Eye (tissue), 1 donor: ENCODE measurements at places on chromosomes 12 and 14.

- no peak for DNase-seq
Measured at GRCh38 chr14:21107283-21107800, 6.5 kb downstream of the TMEM253 start.

DNA sequence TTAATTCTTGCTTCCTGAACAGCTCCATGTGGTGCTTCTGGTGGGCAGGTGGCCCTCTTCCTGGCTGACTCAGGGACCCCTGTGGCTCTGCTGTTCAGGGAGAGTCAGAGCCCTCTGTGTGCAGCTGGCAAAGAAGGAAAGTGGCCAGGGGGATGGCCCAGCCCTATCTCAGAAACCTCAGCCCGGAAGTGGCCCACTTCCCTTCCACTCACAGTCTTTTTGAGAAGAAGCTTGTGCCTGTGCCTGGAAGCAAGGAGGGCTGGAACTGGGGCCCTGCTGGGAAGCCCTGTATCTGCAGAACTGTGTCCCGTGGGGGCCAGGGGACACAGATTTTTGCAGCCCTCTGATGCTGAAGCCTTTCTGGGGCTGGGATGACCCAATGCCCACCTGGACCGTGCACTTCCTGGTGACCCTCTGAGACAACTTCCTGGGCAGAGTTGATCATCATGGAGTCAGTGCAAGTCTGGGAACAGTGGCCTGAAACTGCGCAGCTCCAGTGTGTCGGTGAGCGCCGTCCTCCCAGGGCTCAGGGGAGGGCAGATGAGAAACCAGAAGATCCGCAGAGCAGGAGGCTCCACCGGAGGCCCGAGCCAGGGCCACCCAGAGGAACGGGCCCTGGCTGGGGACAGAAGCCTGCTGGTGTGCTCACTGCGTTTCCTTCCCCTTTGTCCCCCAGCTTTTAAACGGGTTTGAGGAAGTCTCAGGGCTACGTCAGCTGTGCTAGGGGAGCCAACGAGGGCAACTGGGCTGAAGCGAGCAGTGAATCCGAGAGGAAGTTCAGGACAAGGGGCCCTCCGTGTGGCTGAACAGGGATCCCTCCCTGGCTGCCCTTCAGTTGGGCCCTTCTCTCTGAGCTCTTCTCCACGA is 217.4 kb upstream of the RTL1 start:
- DNase-seq = no peak

DNA sequence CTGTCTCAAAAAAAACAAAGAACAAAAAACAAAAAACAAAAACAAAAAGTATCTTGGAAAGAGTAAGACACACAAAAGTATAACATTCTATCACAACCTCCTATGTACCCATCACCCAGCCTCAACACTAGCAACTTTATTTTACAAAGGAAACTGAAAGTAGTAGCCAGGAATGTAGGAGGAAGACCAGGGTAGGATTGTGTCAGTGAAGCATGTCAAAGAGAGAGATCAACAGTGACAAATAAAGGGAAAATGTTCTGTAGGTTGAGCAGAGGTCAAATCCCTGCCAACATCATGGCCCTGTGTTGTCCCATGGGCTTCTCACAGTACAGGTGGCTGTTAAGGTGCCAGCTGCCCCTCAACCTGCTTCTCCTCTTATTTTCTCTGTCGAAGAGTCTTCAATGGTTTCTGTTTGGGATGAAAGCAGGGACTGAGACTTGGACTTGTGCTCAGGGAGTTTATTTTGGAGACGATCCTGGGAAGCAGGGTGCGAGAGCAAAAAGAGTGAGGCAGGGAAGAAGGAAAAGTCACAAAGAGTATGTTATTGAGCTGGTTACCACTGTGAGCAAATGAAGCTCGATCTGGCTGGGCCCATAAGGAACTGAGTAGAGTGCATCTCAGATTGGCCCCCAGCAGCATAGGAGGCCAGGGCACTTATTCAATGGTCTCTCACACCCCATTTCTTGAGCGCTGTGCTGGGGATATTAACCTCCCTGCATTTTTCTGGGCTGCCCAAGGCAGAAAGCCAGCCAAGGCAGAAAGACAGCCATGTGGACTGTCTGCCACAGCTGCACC is 29.4 kb upstream of the CTDSP2 start:
- DNase-seq = no peak

- DNase-seq = no peak
Measured at GRCh38 chr14:99972748-99973466, 92.3 kb upstream of the EVL start.

GRCh38 chr14:54300881-54301280 is 95.9 kb upstream of the CDKN3 start:
- DNase-seq = no peak

- DNase-seq = no peak
Measured at GRCh38 chr12:26010293-26010821, 51.9 kb downstream of the RASSF8 start.

DNA sequence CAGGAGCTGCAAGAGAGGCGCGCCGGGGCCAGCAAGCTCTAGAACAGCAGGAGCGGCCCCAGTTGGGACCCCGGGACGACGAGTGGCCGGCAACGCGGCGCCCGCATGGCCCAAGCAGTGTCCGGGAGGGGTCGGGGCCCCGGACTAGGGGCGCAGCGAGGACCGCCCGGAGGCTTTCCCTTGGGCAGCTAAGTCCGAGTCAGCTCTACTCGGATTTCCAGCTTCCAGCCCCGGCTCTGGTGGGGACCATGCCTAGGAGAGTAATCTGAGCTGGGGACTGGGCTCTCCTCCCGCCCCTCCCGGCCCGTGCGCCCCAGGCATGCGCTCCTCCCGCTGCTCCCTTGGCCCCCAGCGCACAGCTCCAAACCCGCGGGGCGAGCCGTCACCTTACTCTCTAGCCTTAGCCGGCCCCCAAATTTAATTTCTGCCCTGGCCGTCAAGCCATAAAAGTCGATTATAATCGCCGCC is 41.6 kb upstream of the CAPRIN2 start:
- no peak for DNase-seq

DNA sequence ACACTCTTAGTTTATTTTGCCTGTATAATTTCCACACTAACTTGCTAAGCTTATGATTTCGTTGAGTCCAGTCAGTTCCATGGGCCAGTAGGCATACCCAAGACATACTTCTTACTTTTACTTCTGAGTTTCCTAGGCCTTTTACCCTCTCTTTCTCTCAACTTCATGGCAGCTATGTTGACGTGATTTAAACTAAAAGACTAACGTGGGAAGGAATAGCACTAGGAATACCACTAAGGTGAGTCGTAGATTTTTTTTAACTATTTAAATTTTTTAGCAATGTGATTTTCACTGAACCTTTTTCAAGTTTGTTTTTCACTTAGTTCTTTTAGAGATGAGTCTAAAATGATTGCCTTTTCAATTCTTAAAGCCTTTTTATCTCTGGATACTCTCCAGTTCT is 793.5 kb upstream of the NOVA1 start:
- DNase-seq = no peak

GRCh38 chr12:33052141-33053051 is 155.8 kb upstream of the PKP2 start:
- no peak for DNase-seq

GRCh38 chr14:89730687-89731086 is 223.8 kb downstream of the EFCAB11 start:
- DNase-seq = no peak

DNA sequence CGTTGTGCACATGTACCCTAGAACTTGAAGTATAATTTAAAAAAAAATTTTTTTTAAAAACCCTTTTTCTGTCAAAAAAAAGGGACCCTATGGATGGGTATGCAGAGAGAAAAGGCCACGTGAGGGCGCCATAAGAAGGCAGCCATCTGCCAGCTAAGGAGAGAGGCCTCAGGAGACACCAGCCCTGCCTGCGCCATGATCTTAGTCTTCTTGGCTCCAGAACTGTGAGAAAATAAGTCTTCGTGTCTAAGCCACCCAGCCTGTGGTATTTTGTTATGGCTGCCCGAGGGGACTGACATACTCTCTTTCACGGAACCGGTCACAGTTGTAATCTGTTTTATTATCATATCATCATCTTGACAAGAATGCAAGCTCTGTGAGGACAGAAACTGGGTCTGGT is 174.8 kb downstream of the EFCAB11 start:
- no peak for DNase-seq

- DNase-seq = no peak
Measured at GRCh38 chr12:50775251-50775650, 11.3 kb downstream of the ATF1 start.

GRCh38 chr12:91178139-91178561 is 4.5 kb downstream of the DCN start:
- DNase-seq = peak; percentile 61

GRCh38 chr14:58297762-58298476 is 436 bp upstream of the ARID4A start:
- peak; percentile 100 for DNase-seq

DNA sequence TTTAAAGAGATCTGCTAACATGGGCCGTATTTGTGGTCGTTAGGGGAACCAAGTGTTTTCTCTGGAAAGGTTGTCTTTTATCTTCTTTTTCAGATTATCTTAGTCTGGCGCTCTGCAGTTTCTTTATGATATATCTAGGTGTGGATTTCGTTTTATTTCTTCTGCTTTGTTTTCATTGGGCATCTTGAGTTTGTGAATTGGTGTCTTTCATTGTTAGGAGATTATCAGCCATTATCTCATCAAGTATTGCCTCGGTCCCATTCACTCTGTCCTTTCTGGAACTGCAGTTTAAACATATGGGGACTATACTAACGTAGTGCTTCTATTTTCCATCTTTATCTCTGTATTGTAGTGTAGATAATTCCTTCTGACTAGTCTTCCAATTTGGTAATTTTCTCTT is 60.4 kb downstream of the BICDL1 start:
- DNase-seq = no peak

DNA sequence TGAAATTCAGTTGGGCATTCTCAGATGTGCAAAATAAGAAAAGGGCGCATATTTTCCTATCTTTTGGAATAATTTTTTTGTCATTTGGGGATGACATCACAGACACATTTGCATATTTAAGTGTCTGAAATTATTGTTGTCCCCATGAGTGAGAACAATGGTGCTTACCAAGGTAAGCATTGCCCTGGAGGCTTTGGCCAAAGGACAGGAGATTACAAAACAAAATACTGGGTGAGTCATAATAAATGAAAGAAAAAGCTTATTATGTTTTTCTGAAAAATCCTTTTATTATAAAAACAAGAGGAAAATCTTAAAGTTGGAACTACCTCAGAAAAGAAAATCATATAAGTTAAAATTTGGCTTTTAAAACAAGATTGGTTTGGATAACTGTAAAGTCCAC is 254.9 kb downstream of the BTG1 start:
- no peak for DNase-seq

DNA sequence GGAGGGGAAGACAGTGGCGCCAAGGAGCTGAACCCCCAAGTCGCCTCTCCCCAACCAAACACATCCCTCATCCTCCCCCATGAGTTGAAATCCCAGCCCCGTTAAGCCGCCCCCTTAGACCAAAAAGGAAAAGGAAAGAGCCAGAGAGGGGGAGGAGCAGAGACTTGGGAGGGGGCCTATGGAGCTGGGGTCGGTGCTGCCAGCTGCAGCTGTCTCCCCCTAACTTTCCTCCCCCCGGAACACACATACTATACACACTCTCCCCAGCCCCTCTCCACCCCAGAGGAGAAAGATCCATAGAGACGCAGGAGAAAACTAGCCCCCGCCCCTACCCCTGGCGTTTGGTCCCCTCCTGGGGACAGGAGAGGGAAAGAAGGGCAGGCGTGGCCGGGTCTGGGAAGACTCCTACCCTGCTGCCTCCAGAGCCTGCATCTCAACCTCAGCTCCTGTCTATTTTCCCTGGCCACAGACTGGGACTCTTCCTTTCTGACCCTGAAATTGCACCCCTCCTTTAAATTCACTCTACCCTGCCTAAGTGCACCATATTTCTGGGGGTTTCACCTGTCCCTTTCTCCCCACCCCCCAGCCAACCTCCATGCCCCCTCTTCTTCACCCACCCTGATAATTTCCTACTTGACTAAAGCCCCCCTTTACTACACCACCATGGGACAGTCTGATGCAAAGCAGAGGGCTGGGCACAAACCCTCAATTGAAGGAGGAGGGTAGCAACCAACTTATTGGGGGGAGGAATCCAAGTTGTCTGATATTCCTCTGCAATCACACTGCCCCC is 1.7 kb upstream of the HOXC9 start:
- DNase-seq = no peak

- no peak for DNase-seq
Measured at GRCh38 chr14:102914474-102915291, 7.8 kb upstream of the AMN start.

DNA sequence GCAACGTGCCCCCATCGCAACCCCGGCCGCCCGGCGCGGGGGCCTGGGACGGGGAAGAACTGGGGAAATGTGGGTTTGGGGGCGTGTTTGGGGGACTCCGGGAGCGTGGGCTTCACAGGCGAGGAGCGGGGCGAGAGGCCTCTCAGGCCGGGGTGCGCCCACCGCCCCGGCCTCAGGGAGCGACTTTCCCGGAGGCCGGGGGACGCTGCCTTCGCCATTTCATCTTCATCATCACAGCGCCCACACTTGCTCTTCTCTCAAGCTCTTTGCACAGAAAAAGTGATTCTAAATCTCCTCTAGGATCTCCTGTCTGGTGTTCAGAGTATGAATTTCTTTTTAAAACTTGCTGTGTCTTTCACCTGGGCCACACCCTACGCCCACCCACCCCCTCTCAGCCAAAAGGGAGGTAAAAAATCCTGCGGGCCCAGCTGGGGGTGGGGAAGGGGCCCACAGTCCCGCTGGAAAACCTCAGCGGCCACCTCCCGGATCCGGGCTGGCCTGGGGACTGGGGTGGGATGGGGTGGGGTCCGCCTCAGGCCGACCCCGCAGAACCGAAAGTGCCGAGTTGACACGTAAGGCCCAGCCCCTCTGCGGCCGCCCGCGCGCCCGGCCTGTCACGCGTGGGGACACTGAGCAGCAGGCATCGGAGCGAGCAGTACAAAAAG is 7.4 kb downstream of the CDKN1B start:
- DNase-seq = peak; percentile 78

DNA sequence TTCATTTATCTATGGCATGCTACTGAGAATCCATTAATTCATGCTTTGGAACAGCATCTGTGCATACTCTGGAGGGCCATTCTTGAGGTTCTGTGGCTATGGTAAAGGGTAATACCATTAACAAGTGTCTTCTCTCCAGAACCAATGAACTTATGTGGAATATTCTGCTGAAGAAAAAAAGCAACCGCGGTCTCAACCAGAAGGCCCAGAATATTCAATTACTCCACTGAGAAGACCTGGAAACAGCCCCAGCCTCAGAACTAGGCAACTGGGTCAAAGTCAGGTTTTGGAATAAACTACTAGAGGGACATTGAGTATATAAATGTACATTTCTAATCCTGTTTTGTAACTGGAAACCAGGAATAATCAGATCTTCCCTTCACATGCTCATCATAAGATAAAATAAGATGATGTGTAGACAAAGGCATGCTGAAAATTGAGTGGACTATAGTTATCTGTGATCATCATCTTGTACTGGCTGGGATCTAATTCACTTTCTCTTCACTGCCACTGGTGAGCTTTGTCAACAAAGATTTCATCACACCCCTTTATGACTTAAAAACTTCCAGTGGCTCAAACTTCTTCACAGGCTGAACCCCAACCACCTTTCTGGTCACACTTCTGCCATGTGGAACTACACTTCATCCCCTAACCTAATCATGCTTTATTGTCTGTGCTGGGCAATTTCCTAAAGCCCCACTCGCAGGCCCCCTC is 6.0 kb downstream of the SPTB start:
- DNase-seq = no peak
